ENCODE measurements at places on chromosomes 1 and 21.

- DNase-seq: no peak
Measured at GRCh38 chr1:16293538-16293937, 56.6 kb upstream of the CPLANE2 start.

GRCh38 chr1:108140936-108141335 is 59.2 kb downstream of the SLC25A24 start:
- no peak for DNase-seq

DNA sequence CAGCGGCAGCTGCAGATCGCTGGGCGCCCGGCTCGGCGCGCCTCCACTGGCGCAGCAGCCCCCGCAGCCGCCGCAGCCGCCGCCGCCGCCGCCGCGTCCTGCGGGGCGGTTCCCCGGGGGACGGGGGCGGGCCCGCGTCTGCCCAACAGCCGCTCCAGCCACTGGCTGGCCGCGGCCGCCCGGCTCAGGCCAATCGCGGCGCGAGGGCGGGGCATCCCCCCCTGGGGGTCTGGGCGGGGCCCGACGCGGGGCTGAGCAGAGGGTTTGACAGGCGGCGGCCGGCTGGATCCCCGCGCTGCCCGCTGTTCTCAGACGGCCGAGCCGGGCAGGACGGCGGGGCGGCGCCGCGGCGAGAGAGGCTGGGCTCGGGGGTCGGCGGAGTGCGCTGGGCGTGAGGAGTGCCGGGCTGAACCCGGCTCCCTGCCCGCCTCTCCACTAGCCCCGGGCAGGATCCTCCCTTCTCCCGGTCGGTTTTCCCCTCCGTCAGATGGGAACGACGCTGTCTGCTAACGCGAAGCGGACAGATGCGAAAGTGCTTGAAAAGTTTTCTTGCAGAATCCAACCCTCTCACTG is at the start of gene GLIS1:
GLIS1 (minus strand) TSS at position 56 of the 573 bp plus-strand sequence. CDS start 1,100 bp downstream, outside the sequence.
- peak; percentile 36 for DNase-seq

- DNase-seq: peak; percentile 5
Measured at GRCh38 chr1:58968360-58968952, 184.6 kb upstream of the JUN start.

- no peak for DNase-seq
Measured at GRCh38 chr1:89035080-89035479, 12.4 kb upstream of the GBP3 start.
